ENCODE measurements at places on chromosomes 13 and 19. TPM values are rescaled to one million over a fixed set of nuclear protein-coding genes. Genes with fewer than 3 reads are reported as not detected.
A peak's percentile ranks its signal among the peaks of the same experiment; 100 is the strongest.

DNA sequence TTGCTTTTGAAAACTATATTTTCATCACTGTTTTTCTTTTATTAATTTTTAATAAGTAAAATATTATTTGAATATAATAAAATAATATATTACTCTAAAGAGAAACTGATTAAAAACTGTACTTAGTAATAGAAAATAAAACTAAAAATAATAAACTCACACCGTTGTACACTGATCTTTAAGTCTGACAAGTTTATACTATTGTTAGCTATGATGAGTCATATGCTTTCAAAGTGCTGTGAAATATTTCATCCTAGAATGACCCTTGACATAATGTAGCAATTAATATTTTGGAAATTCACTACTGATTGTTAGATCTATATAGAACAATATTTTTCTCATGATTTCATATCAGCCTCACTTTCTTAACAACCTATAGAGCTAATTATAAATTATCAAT lies 1040.6 kb upstream of the SPRY2 start:
- no peak for DNase-seq
- no peak overlapping the region for H3K27ac ChIP-seq
- no peaks in the 10 kb centered on the region for H3K36me3 ChIP-seq
- H3K27me3 ChIP-seq = no peaks in the 10 kb centered on the region
- no peaks in the 10 kb centered on the region for H3K4me1 ChIP-seq
- H3K4me3 ChIP-seq = no peak overlapping the region

- peaks cover 3% of the 10 kb centered on the region for H3K27me3 ChIP-seq
- peaks cover 34% of the 10 kb centered on the region for H3K36me3 ChIP-seq
- no peak for DNase-seq
- no peak overlapping the region for H3K4me3 ChIP-seq
These were observed 62.9 kb upstream of the MCF2L start for GRCh38 chr13:112905990-112906641.

Gene S1PR5
- total RNA-seq = not detected

DNA sequence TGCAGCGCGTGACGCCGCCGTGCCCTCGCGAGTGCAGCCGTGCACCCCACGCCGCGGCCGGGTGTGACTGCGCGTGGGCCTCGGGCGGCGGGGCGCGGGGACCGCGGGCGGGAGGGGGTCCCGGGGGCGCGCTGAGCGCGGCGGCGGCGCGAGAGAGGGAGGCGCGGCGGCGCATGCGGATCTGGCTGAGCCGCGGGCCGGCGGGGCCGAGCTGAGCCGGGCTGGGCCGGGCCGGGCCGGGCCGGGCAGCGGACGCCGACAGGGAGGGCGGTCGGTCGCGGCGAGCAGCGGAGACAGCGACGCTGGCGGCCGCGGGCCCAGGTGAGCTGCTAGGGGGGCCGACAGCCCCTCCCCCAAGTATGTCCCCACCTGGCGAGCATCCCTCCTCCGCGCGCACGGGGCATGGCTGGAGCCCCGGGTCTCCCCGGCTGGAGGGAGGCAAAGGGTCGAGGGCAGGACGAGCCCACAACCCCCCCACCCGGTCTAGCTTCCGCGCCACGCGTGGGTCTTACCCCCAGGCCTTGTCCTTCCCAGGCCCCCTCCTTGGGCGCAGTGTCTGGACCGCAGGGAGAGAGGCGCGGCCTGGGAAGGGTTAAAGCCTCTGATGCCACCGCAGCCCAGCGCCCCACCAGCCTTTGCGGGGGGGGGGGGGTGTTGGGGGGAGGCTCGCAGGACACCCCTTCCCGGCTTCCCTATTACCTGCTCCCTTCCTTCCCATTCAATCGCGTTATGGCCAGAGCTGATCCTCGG lies at the start of gene SPTBN4:
Gene SPTBN4, plus strand, starts transcription at position 17 of the 750 bp plus-strand sequence. CDS start 5,621 bp downstream, outside the sequence.
- H3K27ac ChIP-seq = no peak within 1 kb of the TSS
- H3K27me3 ChIP-seq = peaks cover 12% of the 10 kb centered on the region
- peaks cover 4% of the 10 kb centered on the region for H3K36me3 ChIP-seq
- peaks cover 10% of the 10 kb centered on the region for H3K4me1 ChIP-seq

DNA sequence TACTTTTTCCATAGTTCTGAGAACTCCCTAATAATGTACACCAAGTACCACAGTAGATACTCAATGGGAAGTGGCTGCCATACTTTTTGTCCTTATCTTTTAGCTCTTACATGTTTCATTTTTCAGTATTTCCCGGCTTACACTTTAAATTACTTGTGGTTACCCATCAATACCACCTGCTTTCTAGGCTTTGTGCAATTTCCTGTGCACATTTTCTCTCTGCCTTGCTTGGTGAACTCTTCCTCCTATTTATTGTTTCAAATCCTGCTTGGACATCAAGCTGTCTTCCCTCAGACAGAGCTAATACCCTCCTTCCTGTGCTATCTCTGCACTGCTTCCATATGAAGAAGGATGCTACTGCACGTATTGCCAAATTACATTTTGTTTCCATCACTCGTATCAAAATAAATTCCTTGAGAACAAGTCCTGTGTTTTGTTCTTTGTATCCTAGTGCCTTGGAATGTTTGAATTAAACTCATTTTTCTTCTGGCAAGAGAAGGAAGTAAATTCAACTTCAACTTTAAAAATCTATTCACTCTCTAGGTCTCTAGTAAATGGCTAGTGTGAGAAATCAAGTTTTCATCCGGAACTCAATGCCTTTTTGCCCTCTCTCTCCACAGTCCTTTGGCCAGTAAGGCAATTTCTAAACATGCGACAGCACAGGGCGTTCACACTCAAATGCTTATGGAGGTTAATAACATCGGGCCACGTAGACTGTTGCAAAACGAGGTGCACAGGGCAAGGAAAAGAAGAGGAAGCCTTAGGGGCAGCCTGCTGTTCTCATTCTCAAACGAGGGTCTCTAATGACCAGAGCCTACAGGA lies 5.6 kb downstream of the ZAR1L start:
- H3K4me1 ChIP-seq = peaks cover 7% of the 10 kb centered on the region
- H3K4me3 ChIP-seq = no peak overlapping the region
- peak; percentile 3 for DNase-seq
- no peaks in the 10 kb centered on the region for H3K36me3 ChIP-seq
- peaks cover under 1% of the 10 kb centered on the region for H3K27me3 ChIP-seq

Gene CCDC122
- 7.1 TPM for total RNA-seq

DNA sequence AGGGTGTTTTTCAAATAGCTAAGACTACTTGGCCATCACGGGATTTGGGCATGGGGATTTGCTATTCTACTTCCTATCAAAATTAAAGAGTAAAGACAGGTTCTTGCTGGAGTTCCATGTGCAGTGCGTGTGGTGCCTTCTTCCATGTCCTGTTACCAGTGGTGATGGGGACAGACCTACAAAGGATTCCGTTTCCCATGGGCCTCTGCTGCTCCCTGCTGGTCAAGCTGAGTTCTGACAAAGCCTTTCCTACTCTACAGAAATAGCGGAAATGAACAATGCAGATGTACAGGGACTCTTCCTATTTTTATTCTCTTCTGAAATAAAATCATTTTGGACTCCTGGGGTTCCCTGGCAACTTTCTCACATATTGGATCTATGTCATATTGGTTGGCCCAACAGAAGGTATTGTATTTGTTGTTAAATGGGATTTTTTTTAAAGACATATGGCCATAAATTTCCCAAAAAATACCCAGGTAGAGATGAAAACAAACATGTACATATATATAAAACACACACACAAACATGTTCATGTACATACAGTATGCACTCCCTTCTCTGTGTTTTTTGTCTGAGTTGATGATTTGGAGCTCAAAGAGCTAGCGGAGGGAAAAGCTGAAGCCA lies 90.5 kb upstream of the SLC15A1 start:
- peak; percentile 84 for DNase-seq
- H3K4me1 ChIP-seq = peaks cover 17% of the 10 kb centered on the region
- H3K36me3 ChIP-seq = peaks cover 61% of the 10 kb centered on the region
- H3K27me3 ChIP-seq = peaks cover 3% of the 10 kb centered on the region

Gene ZNF136
- total RNA-seq = 12.4 TPM

DNA sequence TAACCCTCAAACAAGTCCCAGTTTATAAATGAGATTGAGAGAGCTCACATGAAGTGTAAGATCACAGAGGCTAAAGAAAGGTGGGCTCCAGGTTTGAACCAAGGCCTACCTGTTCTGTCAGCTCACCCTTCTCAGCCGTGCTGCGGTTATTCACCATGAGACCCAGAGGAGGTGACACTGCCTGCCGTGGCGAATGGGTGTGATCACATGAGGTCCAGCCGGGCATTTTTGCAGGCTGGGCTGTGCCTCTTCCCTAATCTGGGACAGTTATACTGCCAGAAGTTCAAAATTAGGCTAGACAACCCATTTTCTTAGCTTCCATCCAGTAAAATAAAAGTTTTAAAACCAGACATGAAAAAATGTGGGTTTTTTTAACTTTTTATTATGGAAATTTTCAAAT lies 146.8 kb downstream of the FOXO1 start:
- peaks cover 7% of the 10 kb centered on the region for H3K4me1 ChIP-seq
- H3K27me3 ChIP-seq = peaks cover 3% of the 10 kb centered on the region
- DNase-seq = no peak

Gene TEX29
- 0.54 TPM for total RNA-seq

GRCh38 chr13:37791699-37792098 lies 77.9 kb downstream of the TRPC4 start:
- no peak for DNase-seq
- H3K27me3 ChIP-seq = no peaks in the 10 kb centered on the region
- peaks cover 2% of the 10 kb centered on the region for H3K4me1 ChIP-seq
- H3K27ac ChIP-seq = no peak overlapping the region

- H3K36me3 ChIP-seq = no peaks in the 10 kb centered on the region
- peak overlapping the region; percentile 14 for H3K4me3 ChIP-seq
- DNase-seq = no peak
- peaks cover 14% of the 10 kb centered on the region for H3K4me1 ChIP-seq
- H3K27ac ChIP-seq = no peak overlapping the region
- peaks cover 13% of the 10 kb centered on the region for H3K27me3 ChIP-seq
These were observed 1.4 kb downstream of the SH2D3A start for GRCh38 chr19:6765738-6766356.

Gene KLF16
- total RNA-seq = 19.9 TPM

DNA sequence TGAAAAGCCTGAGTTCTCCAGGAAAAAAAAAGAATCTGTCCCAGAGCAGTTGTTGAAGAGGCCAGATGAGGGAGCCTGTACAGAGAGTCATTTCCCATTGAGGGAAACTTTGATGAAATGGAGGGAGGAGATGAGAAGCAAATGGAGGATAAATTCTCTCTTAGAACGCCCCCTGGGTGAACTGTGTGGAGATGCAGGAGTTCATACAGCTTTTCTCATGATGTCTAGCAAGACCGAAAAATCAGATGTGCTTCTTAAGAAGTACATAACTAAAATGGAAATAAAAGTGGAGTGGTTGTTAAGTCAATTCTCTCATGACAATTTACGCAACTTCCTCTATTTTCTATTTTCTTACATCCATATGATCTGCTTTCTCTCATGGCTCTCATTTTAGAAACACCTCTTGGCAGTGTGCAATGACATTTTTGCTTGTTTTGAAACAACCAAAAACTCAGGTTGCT lies 1263.1 kb downstream of the PCDH9 start:
- H3K4me3 ChIP-seq = no peak overlapping the region
- no peaks in the 10 kb centered on the region for H3K4me1 ChIP-seq
- no peak overlapping the region for H3K27ac ChIP-seq
- H3K27me3 ChIP-seq = no peaks in the 10 kb centered on the region

GRCh38 chr19:1471515-1472160 lies 7.4 kb downstream of the C19orf25 start:
- no peak for DNase-seq
- H3K27me3 ChIP-seq = peaks cover 11% of the 10 kb centered on the region
- no peak overlapping the region for H3K27ac ChIP-seq
- H3K4me1 ChIP-seq = no peaks in the 10 kb centered on the region

Gene NCAN
- 0.05 TPM for total RNA-seq

DNA sequence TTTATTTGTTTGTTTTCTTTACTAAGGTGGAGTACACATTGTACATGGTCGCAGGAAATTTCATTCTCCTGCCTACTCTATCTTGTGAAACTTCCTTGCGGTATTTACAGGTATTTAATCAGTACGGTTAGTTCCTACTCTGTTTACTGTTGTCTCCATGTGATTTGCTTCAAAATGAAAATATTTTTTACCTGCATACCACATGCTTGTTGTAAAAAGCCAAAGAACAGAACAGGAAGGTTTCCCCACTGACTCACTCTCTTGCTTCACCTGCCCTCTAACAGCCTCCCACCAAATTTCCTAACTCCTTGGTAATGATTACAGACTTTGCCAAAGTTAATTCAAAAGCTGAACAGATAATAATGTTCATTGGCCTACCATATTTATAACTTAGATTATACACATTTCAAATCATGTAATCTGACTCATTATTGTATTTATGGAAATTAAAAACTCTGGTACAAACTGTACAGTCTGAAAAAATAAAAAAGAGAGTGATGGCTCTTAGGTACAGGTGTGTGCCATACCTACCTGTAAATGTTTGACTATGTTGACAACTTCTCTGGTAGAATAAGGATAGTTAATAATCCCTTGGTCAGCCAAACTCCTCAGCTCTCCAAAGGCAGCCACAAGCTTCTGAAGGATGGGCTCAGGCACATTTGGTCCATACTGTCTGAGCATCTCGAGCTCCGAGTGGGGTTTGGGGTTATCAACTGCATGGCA lies 239.9 kb downstream of the VWA8 start:
- no peaks in the 10 kb centered on the region for H3K36me3 ChIP-seq
- DNase-seq = no peak
- no peaks in the 10 kb centered on the region for H3K4me1 ChIP-seq
- no peak overlapping the region for H3K4me3 ChIP-seq
- no peaks in the 10 kb centered on the region for H3K27me3 ChIP-seq

Gene PRODH2
- total RNA-seq = not detected

DNA sequence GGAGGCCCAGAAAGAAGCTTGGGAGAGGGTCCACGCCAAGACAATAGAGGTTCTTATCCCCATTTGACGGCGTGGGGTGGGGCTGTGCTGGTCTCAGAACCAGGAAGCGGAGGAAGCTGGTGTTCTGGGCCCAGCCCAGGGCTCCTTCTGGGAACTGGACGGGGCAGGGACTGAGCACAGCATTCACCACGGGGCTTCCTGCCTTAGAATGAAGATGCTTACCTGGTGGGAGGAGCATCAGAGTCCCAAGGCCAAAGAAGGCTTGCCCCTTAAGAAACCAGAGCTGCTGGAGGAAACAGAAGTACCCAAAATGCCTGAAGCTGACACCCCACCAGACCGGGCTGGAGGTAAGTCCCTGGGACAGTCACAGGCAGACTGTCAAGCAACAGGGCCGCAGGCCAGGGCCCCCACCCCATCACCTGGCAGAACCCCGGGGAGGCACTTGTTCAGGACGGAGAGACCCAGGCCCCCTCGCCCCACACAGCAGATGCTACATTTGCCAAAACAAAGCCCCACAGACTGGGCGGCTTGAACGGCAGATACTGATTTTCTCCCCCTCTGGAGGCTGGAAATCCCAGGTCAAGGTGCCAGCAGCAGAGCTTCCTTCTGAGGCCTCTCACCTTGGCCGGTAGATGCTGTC lies 17.8 kb upstream of the IGLON5 start:
- no peak for DNase-seq
- H3K27me3 ChIP-seq = peaks cover 9% of the 10 kb centered on the region
- peaks cover 28% of the 10 kb centered on the region for H3K4me1 ChIP-seq
- H3K4me3 ChIP-seq = peak overlapping the region; percentile 51

Gene SSC5D
- 0.95 TPM for total RNA-seq

- no peak overlapping the region for H3K4me3 ChIP-seq
- no peak for DNase-seq
- no peaks in the 10 kb centered on the region for H3K36me3 ChIP-seq
- peaks cover 76% of the 10 kb centered on the region for H3K4me1 ChIP-seq
- peak overlapping the region; percentile 24 for H3K27ac ChIP-seq
These were observed 44.0 kb downstream of the BRD4 start for GRCh38 chr19:15288146-15288963.

GRCh38 chr13:82867284-82867683 lies 1015.0 kb downstream of the SLITRK1 start:
- no peak for DNase-seq
- no peak overlapping the region for H3K4me3 ChIP-seq
- no peaks in the 10 kb centered on the region for H3K27me3 ChIP-seq
- no peaks in the 10 kb centered on the region for H3K4me1 ChIP-seq

Measured in endothelial cell (in vitro differentiated cells).